8988T (cell line): ENCODE measurements at places on chromosomes 16 and 17.

- no peak for DNase-seq
Measured at GRCh38 chr16:66652661-66653360, 43.7 kb downstream of the CMTM4 start.

- DNase-seq, result no peak
Measured at GRCh38 chr17:66192378-66192687, 400 bp upstream of the CEP112 start.

- DNase-seq, result no peak
Measured at GRCh38 chr16:68289621-68290329, 21.0 kb downstream of the SLC7A6OS start.

- DNase-seq, result no peak
Measured at GRCh38 chr17:64572682-64573154, 65.9 kb downstream of the CEP95 start.

- DNase-seq, result no peak
Measured at GRCh38 chr17:36686123-36686669, 84.8 kb downstream of the MRM1 start.

DNA sequence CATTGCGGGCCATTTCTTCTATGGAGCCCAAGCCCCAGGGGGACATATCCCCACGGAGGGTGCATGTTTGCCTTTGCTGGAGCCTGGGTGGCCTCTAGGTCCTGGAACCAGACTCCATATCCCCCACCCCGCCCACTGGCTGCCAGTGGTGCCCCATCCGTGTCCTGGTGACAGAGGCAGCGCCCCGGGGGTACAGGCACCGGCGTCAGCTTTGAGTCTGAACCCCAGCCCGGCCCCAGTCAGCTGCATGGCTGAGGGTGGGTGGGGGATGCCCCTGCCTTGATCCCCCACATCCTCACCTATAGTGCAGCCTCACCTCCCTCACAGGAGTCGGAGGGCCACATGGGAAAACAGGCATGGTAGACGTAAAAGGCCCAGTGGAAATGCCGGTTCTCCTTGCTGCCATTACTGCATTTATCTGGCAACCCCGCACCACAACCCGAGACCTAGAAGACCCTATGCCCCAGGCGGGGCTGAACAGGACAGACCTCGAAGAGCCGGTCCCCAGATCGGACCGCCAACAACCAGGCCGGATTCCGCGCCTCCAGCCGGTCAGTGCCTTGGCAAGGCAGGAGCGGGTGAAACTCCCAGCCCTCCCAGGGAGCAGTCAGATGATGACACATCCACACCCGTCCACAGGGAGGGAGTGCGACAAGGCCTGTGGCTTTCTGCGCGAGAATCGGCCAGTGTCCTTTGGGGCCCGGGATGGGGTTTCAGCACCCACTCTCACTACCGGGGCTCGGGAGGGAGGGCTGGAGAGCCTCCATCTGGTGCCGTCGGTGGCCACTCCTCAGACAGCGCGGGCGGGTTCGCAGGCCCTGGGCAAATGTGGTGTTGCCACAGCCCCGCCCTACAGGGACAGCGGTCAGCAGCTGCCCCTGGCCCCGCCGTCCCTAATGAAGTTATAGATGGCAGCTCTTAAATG, 11.9 kb upstream of the SSTR5 start:
- DNase-seq, result no peak

DNA sequence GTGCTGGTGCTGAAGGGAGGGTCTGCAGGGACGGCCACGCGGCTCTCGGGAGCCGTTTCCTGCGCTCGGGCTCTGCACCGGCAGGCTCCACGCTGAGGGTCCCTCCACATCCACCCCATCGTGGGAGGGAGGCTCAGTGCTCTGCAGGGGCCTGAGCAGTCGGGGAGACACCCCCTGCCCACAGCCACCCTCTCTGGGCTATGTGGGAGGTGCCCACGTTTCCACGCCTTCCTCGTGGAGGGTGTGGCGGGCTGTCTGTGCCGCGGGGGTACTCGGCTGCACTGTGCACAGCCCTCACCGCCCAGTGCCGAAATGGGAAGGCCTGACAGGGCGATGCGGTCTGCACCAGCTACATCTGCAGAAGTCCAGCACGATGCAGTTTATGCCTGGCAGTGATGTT, 25.5 kb upstream of the ZNF750 start:
- no peak for DNase-seq

GRCh38 chr16:81006211-81006812, 373 bp downstream of the CMC2 start:
- peak; percentile 35 for DNase-seq

GRCh38 chr16:73042807-73043206, 5.1 kb downstream of the ZFHX3 start:
- DNase-seq, result no peak

GRCh38 chr16:68851601-68852000, 8.3 kb downstream of the TANGO6 start:
- DNase-seq, result no peak

DNA sequence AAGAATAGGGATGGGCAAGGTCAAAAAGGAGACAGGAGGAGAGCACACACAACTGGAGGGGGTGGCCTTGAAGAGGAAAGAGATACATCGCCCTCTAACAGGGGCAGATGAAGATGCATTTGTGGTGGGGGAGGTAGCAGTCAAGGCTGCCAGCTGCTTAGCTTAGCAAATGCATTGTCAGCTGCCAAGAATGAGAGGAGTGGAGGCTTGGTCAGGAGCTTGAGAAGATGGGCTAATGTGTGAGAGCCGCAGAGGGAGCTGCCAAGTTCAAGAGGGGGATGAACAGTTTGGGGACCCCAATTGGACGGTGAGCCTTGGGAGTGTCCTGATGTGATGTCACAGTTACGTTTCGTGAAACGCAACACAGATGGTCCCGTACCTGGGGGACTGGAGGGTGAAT, 28.9 kb upstream of the GNA13 start:
- DNase-seq, result no peak

GRCh38 chr17:77916703-77917481, 41.6 kb upstream of the TNRC6C start:
- no peak for DNase-seq

- DNase-seq, result no peak
Measured at GRCh38 chr16:28308794-28309584, 16.7 kb downstream of the SBK1 start.
